ENCODE measurements at places on chromosomes 6 and 20. TPM values are rescaled to one million over a fixed set of nuclear protein-coding genes. Genes with fewer than 3 reads are reported as not detected.

GRCh38 chr20:63567386-63568169, 6.5 kb downstream of the HELZ2 start:
- DNase-seq = no peak
- no peak overlapping the region for H3K4me3 ChIP-seq
- H3K4me1 ChIP-seq = no peaks in the 10 kb centered on the region
- no peaks in the 10 kb centered on the region for H3K27me3 ChIP-seq

DNA sequence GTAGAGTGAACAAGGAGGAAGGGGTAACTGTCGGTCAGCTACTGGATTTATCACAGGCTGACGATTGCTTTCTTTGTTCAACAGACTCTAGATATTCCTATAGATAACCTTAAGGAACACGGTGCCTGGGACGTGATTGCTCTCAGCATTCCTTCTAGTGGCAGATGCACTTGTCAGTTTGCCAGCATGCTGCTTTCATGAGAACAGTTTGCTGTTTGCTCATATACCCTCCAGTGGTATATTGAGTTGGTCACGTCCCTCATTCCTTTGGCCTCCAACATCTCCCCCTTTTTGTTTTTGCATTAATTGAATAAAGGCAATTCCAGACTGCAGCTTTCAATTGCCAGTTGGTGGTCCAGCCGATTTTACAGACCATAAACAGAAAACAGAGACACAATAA, 76.8 kb upstream of the BTN3A2 start:
- H3K4me3 ChIP-seq = no peak overlapping the region
- no peak overlapping the region for H3K27ac ChIP-seq
- no peaks in the 10 kb centered on the region for H3K27me3 ChIP-seq
- no peak for DNase-seq

DNA sequence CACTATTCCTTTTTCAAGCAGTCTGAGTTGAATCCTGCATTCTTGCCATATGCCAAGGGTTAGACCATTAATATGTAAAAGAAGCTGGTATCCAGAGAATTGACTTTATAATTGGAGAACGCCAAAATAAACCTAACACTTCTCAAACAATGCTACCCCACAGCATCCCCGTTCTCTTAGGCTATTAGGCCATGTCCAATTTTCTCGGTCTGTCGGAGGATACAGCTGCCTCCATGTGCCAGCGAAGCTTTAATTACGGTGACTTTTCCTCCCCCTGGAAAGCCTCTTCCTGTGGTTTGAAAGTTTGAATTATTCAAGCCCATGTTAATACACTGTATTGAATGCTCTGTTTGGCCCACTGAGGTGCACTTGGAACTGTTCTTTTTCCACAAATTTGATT, 60.5 kb downstream of the HS3ST5 start:
- no peaks in the 10 kb centered on the region for H3K27me3 ChIP-seq
- H3K36me3 ChIP-seq = no peaks in the 10 kb centered on the region
- no peaks in the 10 kb centered on the region for H3K4me1 ChIP-seq
- DNase-seq = no peak
- H3K4me3 ChIP-seq = no peak overlapping the region

- no peak for DNase-seq
- H3K4me1 ChIP-seq = peaks cover 2% of the 10 kb centered on the region
- peak overlapping the region; percentile 4 for H3K27ac ChIP-seq
- H3K36me3 ChIP-seq = no peaks in the 10 kb centered on the region
- H3K4me3 ChIP-seq = no peak overlapping the region
These were observed 66.8 kb upstream of the CD93 start for GRCh38 chr20:23152902-23153301.

GRCh38 chr6:134195164-134195906, 122.6 kb downstream of the SGK1 start:
- H3K27me3 ChIP-seq = no peaks in the 10 kb centered on the region
- no peaks in the 10 kb centered on the region for H3K4me1 ChIP-seq
- no peak overlapping the region for H3K4me3 ChIP-seq
- DNase-seq = no peak
- no peak overlapping the region for H3K27ac ChIP-seq

The HCRTR2 gene
- total RNA-seq = not detected

GRCh38 chr20:17678295-17678694, 3.7 kb downstream of the RRBP1 start:
- H3K27me3 ChIP-seq = no peaks in the 10 kb centered on the region
- no peak overlapping the region for H3K4me3 ChIP-seq

DNA sequence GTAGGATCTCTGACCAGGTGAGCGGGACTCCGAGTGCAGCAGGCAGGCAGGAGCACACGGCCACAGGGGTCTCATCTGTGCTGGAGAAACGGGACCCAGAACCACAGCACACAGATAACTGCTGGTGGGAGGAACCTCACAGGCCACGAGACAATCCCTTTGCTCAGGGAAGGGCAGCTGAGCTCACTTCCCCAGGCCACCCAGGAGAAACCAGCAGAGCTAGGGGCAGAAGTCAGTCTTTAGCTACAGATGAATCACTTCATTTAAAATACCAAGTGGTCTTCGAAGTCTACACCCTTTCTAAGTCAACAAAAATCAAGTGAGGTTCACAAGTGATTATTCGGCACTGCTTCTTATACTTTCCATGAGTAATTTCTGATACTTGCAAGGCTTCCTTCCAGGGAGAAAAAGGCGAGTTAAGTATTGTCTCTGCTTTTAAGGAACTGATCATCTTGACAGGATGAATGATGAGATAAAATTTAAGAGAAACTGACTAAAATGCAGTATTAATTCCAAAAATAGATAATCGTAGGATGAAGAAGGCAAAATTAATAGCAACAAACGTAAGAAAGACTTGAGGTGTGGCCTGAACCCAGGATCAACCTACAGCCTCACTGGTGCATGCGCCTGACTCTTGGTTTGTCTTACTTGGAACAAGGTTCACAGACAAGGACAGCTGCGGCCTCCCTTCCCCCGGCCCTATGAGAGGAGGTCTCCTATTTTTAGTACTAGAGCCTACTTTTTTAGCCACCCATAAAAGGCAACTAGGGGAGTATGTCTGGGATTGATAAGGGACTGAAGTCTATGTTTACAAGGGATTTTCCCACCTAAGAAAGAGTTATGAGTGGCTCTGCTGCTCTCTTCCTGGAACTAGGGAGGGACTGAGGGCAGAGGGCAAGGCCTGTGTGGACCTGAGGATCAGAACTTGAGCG, 233.6 kb downstream of the TTLL2 start:
- no peak for DNase-seq
- no peaks in the 10 kb centered on the region for H3K27me3 ChIP-seq
- H3K4me1 ChIP-seq = peaks cover 4% of the 10 kb centered on the region
- no peaks in the 10 kb centered on the region for H3K36me3 ChIP-seq
- no peak overlapping the region for H3K27ac ChIP-seq

The OXT gene
- total RNA-seq = not detected

The CLVS2 gene
- total RNA-seq = not detected

DNA sequence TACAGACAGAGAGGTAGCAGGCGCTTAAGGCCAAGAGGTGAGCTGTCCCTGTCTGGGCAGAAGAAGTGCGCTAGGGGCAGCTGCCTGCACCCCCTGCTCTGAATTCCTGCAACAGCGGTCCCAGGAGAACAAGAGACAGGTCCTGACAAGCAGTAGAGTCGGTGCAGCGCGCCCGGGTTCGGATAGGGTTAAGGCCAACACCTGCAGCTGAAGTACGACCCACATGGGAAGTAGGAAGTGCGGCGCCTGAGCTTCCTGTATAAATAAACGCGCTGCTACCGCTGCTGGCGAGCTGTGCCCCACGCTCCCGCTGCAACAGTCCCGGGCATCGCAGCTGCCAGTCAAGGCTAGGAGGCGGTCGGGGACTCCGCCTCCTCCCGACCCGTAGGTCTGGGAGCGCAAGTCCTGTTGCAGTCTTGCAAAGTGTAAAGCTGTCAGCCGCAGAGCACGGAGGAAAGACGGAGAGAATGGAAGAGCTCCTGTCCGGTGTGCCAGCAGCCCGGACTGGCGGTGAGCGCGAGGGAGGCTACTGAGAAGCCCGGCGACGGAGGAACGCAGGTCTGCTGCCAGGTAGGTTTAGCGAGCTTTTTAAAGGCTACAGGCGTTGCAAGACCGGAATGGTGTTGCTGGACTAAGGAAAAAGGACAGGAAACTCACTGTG, at the start of gene RNF144B:
TSS of gene RNF144B (plus strand) at position 290 of the 661 bp plus-strand sequence. CDS start 12,185 bp downstream, outside the sequence.
- peak; percentile 93 for DNase-seq
- peak within 1 kb of the TSS; percentile 92 for H3K4me3 ChIP-seq
- no peaks in the 10 kb centered on the region for H3K36me3 ChIP-seq

Data from kidney (tissue), 22 donors.